SJCRH30 (cell line): ENCODE measurements at places on chromosomes 6 and 20. TPM values are rescaled to one million over a fixed set of nuclear protein-coding genes. Genes with fewer than 3 reads are reported as not detected.

- DNase-seq = peak; percentile 84
Measured at GRCh38 chr20:45924391-45925261, 9.9 kb upstream of the PCIF1 start.

- no peak for DNase-seq
Measured at GRCh38 chr20:37295595-37295994, 6.1 kb downstream of the MANBAL start.

DNA sequence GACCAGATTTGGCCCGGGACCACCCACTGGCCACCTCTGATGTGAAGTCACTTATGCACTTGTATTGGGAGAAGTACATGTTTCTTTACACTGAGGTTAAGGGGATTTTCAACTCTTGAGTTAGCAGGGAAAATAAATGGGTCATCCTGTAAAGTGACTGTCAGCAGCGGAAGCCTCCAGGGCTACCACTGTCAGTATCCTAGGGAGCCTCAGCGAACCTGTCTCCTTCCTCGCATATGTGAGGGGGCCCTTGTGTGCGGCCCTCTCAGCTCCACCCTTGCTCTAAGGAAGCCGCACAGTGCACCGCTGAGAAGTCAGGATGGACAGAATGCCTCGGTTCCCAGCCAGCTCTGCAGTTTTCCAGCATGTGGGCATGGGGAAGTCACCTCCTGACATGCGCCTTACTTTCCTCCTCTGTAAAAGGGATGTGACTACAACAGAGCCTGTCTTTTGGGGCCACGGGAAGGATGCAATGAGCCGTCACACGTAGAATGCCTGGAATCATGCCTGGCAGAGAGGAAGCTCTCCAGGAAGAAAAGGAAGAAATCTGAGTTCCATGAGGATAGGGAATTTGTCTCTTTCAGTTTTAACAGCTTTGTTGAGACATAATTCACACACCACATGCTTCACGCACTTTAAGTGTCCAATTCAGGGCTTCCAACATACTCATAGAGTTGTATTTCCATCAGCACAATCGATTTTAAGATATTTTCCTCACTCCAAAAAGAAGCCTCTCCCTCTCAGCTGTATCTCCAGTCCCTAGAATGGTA lies 115.4 kb downstream of the SYCP2 start:
- no peak for DNase-seq

Gene FRK
- 1.4 and 2.0 TPM in 2 replicates for total RNA-seq

DNA sequence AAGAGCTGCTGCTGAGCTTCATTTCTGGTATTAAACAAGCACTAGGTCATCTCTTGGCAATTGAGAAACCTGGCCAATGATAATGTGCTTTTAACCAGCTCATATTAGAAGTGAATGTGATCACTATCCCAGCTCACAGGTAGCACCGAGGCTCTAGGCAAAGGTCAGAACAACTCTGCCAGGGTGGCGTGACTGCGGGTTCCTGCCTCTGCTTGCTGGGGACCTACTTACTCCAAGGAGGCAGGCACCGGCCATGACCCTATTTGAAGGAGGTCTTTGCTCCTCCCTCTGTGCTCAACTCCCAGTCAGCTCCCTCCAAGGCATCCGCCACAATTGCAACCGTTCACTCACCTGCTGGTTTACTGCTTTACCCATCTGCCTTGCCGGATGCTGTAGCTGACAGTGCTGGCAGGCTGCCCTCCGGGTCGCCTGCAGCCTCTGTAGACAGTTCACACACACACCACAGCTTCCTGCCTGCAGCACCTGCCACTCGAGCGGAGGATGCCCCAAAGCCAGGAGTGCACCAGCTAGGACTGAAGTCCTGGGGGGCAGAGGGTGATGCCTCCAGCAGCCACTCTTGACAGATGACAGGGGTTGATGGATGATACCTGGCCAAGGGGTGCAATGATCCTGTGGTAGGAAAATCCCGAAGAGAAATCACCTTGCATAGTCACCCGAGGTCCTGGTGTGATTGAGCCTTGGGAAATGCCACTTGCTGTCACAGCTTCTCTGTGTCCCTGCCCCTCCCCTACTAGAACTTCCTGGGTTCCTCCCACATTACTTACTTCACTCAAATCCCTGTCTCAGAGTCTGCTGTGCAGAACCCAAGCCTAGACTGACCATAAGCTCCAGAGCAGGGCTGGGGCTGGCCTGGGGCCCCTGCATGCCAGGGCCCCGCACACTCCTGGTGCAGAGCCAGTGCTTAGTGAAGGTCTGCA lies 8.8 kb upstream of the VSX1 start:
- DNase-seq = no peak

Gene HTR1E
- not detected in 2 replicates for total RNA-seq

Gene GJA10
- total RNA-seq = not detected in 2 replicates
